Liver (tissue), 10 donors: ENCODE measurements at places on chromosomes 13 and 19.
A peak's percentile ranks its signal among the peaks of the same experiment; 100 is the strongest.

DNA sequence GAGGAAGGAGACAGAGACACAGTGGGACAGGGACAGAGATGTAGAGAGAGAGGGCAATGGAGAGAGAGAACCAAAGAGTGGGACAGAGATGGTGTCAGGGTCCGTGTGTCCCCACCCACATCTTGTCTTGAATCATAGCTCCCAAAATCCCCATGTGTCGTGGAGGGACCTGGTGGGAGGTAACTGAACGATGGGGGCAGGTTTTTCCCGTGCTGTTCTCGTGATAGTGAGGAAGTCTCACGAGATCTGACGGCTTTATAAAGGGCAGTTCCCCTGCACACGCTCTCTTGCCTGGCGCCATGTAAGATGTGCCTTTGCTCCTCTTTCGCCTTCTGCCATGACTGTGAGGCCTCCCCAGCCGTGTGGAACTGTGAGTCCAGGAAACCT lies 7.5 kb upstream of the PLA2G4C start:
- no peak for DNase-seq

GRCh38 chr19:33320636-33321035 lies 18.3 kb upstream of the CEBPA start:
- no peak for DNase-seq

DNA sequence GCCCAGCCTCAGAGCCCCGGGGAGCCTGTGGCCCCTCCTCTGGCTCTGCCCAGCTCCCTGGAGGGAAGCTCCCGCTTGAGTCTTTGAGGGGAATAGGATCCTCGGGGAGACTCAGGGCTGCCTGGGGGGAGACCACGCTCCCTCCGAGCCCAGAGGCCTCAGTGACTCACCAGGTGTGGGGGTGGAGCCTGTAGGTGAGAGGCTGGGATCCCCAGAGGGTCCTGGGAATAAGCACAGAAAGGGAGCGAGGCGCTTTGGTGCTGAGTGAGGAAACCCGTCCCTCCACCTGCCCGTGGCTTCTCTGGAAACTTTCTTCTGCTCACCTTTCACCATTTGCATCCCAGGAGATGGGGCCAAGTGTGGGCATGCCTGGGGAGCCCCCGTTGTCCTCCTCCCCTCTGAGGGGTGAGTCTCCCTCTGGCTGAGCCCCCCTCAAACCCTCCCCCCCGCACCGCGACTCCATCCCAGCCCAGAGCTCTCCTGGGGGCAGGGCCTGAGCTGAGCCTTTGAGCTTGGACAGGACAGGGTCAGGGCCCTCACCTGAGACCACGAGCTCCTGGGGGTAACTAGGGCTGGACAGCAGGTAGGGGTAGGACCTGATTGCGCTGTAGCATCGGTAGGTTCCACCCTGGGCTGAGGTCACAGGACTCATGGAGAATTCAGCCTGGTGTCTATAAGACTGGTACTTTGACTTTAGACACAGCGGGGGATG lies 2.7 kb downstream of the LILRB5 start:
- no peak for DNase-seq

DNA sequence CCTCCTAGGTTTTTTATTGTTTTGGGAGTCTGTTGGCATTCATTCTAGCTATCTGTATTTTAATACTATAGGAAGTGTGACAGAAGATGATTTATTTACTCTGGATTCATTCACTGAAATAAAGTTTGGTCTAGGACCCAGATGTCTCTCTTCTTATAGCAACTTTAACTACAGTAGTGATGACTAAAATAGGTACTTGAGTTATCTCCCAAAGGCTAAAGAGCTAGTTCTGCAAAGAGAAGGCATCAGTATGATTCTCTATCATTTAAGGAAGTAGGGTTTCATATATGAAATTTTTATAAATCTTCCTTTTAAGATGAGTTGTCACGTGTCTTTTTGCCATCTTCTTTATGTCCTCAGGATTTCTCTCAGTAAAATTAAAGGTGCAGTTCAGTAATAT lies 507.4 kb downstream of the KCTD12 start:
- no peak for DNase-seq

GRCh38 chr13:79407349-79407979 lies 1.4 kb upstream of the RBM26 start:
- no peak for DNase-seq

DNA sequence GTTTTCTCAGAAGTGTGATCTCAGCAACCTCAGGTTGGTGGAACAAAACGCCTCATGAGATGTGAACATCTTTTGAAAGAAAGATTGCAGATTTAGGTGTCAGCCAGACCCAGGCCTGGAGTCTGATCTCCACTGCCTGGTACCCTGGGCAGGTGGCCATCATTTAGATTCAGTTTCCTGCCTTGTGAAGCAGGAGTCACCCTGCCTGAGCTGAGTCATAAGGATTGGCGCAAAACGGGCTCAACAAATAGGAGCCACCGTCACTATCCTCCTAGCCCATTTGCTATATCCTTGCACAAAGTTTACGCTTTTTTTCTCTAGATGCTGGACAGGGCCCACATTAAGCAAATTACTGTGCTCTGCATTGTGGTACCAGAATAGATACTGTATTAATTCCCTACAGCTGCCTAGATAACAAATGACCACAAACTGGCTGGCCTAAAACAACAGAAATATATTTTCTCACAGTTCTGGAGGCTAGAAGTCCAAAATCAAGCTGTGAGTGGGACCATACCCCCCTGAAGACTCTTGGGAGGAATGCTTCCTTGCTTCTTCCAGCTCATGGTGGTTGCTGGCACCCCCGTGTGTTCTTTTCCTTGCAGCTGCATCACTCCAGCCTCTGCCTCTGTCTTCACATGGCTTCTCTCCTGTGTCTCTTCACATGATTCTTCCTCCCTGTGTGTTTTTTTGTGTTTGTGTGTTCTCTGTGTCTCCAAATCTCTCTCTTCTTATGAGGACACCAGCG lies 38.2 kb downstream of the TNFSF11 start:
- no peak for DNase-seq

DNA sequence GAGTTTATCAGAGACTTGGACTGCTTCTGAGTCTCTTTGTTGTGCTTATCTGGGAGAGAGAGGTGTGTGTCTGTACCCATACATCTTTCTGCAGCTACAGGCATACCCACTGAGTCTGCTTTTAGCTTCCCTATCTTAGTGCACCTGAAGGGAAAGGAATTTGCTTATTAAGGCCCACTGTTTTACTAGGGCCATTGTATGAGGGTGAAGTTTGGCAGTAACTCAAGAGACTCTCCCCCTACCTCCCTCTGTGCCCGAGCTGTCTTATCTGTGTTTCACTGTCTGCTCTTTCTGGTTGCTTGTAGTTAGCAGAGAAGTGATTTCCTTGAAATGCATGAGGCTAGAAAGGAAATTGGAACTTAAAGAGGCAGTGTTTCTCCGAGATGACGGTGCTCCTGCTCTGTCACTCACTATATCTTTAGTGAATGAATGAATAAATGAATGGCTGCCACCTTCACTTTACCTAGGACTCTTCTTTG lies 678 bp upstream of the CD33 start:
- DNase-seq: no peak

GRCh38 chr19:11174336-11174735 lies 18.8 kb upstream of the SPC24 start:
- no peak for DNase-seq

GRCh38 chr13:99709134-99709533 lies 207.9 kb downstream of the TM9SF2 start:
- DNase-seq: no peak

DNA sequence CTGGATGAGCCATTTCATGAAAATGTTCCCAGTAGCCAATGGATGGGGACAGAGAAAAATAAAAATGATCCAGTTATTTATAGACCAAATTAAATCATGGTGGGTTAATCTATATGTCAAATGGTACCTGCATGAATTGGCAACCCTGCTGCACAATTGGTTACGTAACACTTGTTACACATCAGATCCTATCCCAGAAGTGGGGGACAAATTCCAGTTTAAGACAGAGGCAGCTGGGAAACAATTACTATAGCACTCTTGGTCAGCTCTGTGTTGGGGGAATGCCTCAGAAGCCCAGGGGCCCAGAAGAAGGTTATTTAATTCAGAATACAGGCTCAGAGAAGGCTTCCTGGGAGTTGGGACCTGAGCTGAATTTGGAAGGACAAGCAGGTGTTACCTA lies 81.1 kb upstream of the FLT1 start:
- no peak for DNase-seq

- no peak for DNase-seq
These were observed 43.9 kb downstream of the ENOX1 start for GRCh38 chr13:43742911-43743310.

- DNase-seq: no peak
These were observed 127.6 kb upstream of the GPC6 start for GRCh38 chr13:93098972-93099371.

GRCh38 chr13:50127726-50128291 lies 112.6 kb downstream of the KCNRG start:
- DNase-seq: no peak

DNA sequence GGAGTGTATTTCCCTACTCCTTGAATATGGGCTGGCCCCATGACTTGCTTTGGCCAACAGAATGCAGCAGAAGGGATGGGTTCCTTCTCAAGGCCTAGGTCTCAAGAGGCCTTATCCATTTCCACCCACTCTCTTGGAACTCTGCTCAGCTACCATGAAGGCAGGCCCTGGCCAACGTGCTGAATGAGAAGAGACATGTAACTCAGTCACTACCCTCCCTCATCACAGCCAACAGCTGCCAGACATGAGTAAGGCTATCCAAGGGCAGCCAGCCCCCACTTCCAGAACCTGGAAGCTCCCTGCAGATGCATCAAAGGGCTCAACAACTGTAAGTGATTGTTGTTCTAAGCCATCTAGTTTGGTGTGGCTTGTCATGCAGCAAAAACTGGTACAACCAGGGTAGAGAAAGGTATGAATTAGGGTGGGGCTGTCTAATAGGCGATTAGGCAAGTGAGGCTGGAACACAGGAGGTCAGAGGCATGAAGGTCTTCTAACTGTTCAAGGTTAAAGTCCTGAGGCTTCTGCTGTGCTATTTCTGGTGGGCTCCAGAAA lies 1.4 kb upstream of the RASL11A start:
- DNase-seq: no peak

DNA sequence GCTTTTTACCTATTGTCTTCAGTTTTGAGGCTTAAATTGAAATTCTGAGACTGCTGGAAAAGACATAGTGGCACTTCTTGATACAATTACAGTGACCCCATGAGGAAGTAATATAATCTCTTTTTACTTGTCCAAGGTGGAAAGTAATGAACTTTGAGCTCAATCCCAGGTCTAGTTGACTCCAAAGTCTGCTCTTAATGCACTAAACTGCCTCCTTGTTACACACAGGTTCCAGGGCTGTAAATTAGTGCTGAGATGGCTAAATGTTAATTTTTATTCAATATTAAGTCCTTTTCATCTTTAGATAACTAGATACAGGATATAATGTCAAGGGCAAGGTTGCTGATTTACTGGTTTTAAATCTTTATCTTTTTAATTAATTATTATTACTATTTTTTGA lies 2.5 kb downstream of the NUDT15 start:
- no peak for DNase-seq

- no peak for DNase-seq
These were observed 14.2 kb upstream of the LATS2 start for GRCh38 chr13:21075379-21076249.

- peak; percentile 81 for DNase-seq
These were observed 5.3 kb downstream of the PRR36 start for GRCh38 chr19:7868671-7869452.

GRCh38 chr13:40048551-40048950 lies 393.1 kb downstream of the COG6 start:
- DNase-seq: no peak

DNA sequence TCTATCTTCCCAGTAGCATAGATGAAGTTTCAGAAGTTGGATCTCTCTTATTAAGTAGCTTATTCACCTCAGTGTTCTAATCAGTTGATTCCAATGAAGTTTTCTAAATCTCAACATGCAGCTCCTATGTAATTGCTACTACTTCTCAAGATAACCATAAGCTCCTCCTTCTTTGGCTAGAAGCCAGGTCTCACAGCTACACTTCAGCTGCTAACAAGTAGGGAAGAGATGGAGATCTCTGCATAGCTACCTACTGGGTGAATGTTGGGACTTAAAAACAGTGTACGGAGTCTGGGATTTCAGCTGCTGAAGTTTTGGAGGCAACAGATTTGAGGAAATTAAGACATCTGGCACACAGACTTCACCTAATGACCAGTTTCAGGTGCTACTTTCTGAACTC lies 661.0 kb downstream of the SLITRK1 start:
- no peak for DNase-seq

DNA sequence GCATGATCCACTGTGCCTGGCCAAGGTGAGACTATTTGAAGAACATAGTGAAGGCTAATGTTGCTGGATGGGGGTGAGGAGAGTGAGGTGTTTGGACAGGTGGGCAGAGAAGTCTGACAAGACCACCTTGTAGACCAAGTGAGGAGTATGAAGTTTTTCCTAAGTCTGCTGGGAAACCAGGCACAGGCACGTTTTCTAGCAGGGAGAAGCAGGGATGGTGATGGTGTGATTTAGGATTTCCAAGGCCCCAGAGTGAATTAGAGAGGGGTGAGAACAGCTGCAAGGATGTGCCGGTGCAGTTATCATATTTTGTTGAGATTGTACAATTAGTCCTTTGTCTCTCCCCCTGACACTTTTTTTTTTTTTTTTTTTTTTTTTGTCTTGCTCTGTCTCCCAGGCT lies 5.6 kb upstream of the PKN1 start:
- DNase-seq: no peak

DNA sequence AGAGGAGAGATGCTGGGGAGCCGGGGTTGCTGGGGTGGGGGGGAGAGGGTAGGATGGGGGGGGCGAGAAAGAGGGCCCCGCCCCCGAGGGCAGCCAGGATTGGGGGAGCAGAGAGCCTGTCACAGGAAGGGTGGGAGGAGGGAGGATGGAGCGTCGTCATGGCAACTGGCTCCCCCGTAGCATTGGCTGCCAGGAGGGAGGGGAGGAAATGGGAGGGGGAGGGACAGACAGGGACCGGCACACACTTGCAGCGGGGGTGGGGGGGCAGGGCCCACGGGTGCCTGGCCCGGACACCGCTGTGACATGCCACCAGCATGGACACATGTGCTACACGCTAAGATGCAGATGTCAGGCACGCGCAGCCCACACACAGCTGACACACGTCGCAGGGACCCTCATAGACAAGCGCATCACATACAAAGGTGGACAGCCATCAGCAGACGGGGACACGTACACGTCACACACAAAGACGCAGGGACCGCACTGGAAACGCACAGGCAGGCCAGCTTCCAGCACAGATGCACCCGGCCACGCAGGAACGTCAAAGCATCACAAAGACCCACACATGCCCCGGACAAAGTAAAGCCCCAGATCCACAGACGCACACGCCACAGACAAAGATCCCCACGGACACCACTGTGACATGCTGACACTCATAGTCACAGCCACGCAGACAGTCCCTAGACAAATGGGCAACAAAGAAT lies at the start of gene LMTK3:
LMTK3 (minus strand) TSS at position 36 of the 704 bp plus-strand sequence. CDS start 259 bp downstream, outside the sequence.
- DNase-seq: no peak

DNA sequence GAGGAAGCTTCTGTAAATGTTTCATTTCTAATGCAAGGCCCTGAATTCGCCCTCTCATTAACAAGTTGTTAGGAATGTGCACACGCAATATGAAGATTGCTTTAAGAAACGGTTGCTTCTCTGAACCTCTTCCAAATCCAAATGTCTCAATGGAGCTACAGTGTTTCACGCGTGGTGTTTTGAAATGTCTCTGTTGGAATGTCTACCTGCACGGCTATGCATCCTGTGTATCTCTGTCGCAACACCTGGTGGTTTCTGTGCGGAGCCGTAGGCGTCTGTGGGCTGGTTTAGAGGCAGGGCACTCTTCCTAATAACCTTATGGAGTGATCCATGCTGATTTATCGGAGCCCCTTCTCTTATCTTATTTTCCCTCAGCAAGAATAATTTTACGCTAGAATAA lies 1584.2 kb upstream of the SLC10A2 start:
- no peak for DNase-seq

- DNase-seq: no peak
These were observed 9.6 kb downstream of the DNASE2 start for GRCh38 chr19:12871681-12872080.

GRCh38 chr13:114067886-114068651 lies 64.4 kb downstream of the RASA3 start:
- no peak for DNase-seq
